ENCODE measurements at places on chromosomes 11 and 22.

- DNase-seq: no peak
Observed at GRCh38 chr11:32426192-32426591, 9.1 kb downstream of the WT1 start.

DNA sequence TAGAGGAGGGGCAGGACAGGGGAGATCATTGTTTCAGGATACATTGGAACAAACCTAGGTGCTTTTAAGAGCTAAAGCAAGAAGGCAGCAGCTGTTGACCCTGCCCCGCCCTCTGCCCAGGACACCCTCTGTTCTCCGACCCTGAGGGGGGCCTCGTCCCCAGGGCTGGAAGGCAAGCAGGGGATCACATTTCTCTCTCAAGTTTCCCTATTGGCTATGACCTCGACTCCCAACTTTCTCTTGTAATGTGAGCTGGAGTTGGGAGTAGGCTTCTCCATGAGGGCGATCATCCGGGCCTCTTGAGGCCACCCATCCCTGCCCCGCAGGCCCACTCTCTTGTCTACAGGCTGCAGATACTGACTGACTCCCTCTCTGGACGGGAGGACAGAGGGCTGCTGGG is 37.7 kb downstream of the DSCAML1 start:
- DNase-seq: no peak

DNA sequence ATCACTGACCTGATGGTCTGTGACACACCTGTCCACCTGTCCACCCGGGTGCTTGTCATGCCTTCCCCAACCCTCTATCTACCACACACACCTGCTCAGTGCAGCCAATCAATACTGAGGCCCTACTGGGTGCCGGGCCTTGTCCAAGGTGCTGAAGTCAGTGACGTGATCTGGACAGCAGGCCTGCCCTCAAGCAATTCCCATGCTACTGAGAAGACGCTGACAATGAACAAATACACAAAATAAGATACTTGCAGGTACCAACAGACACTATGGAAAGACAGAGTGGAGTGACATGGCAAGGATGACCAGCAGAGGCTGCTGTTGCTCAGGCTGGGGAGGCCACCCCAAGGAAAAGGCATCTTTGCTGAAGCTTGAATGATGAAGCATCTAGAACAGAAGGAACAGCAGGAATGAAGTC is 21.2 kb downstream of the PLAAT3 start:
- peak; percentile 45 for DNase-seq

DNA sequence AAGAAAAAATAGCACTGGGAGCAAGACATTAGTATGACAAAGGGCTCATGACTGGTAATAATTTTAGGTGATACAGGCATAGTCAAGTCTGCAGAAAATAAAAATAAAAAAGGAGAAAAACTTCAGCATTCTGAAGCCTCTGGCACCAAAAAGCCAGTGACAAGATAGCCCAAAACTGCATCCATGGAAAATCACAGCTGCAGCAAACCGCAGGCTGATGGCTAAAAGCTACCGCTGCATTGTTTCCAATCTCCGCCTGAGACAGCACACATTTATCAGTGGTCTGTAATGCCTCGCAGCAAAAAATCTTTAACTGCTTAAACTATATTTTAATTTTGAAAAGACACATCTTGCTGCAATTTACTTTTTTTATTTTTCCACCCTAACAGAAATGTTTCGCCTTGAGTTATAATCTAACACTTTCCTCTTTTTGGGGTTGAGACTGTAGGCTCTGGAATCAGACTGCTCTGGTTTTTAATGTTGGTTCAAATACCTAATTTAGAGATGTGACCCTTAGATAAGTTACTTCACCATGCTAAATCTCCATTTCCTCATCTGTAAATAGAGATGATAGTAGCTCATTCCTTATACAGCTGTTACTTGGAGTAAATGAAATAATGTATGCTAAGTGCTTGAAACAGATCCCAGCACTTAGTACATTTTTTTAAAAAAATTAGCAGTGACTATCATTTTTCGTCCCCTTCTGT is 42.0 kb upstream of the FIBIN start:
- no peak for DNase-seq

- DNase-seq: peak; percentile 13
Observed at GRCh38 chr11:133619973-133620372, 87.7 kb upstream of the OPCML start.

DNA sequence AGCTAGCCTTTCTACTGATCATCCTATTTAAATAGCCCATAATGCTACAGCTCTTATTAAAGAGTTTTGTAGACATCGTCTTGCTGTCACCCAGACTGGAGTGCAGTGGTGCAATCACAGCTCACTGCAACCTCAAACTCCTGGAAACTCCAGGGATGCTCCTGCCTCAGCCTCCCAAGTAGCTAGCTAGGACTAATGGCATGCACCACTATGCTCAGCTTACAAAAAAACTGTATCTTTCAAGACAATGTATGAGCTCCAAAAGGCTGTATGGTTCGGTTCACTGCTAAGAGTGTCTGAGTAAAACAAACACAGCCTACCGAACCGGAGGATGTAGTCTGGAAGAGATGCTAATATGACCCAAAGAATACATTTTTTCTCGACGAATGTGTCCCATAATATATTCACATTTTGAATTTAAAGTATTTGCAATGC is 2.6 kb downstream of the TAF1D start:
- DNase-seq: peak; percentile 30

GRCh38 chr11:72591785-72592502 is 82.3 kb downstream of the PDE2A start:
- DNase-seq: no peak

GRCh38 chr11:79066456-79067351 is 374.1 kb downstream of the TENM4 start:
- DNase-seq: peak; percentile 34

- peak; percentile 55 for DNase-seq
Observed at GRCh38 chr11:110148775-110149744, 55.9 kb downstream of the ZC3H12C start.

DNA sequence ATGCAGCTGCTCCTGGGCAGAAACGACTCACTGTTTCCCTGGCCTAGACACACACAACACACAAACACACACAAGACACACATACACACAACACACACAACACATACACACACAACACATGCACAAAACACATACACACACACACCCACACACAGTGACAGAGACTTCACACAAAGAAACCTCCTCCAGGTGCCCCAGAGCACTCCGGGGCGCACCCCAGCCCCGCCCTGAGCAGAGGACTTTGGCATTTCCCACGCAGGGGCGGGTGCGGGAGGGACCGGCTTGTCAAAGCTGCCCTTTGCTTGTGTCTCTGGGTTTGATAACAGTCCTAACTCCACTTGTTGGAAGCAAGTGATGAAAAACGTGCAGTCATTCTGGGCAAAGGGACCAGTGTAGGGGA is 6.5 kb downstream of the APOBEC3A start:
- no peak for DNase-seq

GRCh38 chr11:76455931-76456330 is 11.1 kb downstream of the EMSY start:
- no peak for DNase-seq

DNA sequence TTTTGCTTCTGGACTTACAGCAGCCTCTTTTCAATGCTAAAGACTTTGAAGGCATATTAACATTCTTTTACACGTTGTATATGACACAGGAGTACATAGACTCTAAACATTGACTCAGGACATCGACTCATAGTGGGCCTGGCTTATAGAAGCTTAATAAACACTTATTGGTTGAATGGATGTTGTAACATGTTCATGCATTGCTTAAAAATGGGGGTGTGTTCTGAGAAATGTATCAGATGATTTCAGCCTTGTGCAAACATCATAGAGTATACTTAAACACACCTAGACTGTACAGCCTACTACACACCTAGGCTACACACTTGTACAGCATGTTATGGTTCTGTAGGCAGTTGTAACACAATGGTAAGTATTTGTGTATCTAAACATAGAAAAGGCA is 17.9 kb downstream of the TTC17 start:
- peak; percentile 19 for DNase-seq

GRCh38 chr11:72807021-72807693 is 7.1 kb upstream of the ATG16L2 start:
- DNase-seq: no peak

DNA sequence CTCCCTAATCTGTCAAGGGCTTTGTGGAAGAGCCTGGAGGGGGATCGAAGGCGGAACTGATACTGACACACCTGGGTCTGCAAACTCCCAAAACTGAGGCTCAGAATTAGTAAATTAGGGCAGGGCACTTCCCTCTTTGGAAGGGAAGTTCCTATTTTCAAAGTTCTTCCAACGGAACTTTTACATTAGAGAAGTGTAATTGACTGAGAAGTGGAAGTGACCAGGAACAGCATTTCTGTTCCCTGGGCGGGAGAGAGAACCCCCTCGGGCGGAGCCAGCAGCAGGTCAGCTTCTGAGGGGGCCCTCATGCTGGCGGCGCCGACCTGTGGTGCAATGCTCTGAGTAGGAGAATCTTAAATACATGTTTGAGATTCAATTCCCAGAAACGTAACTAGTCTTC is 1.1 kb upstream of the CBL start:
- DNase-seq: no peak

DNA sequence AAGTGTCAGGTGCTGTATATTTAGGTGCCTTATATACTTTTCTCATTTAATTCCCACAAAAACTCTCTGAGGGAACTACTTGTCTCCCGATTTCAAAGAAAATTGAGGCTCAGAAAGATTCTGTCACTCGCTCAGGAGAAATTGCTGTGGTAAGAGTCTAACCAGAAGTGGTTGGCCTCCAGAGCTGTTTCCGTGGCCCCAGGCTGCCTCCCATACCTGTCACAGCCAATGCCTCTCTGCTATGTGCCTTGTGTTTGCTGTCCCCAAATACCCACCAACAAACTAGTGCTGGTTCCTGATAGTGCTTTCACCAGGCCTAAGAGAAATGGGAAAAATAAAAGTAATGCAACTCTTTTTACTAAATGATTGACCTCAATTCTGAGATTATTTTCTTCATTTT is 21.0 kb upstream of the TMEM86A start:
- DNase-seq: no peak

DNA sequence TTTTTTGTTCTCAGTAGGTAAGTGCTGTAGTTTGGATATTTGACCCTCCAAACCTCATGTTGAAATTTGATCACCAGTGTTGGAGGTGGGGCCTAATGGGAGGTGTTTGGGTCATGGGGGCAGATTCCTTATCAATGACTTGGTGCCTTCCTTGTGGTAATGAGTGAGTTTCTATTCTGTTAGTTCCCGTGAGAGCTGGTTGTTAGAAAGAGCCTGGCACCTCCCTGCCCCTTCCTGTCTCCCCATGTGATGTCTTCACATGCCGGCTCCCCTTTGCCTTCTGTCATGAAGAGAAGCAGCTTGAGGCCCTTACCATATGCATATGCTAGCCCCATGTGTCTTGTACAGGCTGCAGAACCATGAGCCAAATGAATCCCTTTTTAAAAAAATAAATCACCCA is 138.3 kb downstream of the TMEM135 start:
- no peak for DNase-seq

GRCh38 chr11:16895306-16895705 is 118.9 kb downstream of the PLEKHA7 start:
- peak; percentile 35 for DNase-seq

DNA sequence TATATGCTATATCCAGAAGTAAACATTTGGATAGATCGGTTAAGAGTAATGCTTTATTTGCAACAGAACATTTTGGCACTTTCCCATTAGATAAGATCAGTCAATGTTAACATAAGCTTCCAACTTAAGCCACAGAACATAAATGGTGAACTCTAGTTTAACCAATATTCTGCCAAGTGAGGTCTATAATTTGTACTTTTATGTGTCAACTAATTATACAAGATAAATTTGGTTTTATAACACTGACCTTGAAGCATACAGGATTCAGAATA is 23.5 kb upstream of the BLID start:
- no peak for DNase-seq

DNA sequence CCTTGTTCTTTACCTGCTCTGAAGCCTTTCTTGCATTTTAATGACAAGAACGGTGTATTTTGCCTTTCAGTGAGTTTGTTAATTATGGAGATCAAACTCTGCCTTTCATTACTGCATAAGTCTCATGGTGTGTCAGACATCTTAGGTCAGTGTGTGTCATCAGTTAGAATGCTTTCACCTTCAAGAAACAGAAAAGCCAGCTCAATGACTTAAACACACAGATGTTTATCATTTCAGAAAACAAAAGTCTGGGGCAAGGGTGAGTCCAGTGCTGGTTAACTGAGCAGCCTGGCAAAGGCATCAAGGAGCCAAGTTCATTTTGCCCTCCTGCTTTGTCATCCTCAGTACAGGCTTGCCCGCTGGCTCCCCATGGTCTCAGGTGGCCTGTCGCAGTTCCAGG is 54.5 kb downstream of the PACS1 start:
- DNase-seq: no peak

GRCh38 chr11:24556693-24557092 is 59.8 kb downstream of the LUZP2 start:
- DNase-seq: no peak

DNA sequence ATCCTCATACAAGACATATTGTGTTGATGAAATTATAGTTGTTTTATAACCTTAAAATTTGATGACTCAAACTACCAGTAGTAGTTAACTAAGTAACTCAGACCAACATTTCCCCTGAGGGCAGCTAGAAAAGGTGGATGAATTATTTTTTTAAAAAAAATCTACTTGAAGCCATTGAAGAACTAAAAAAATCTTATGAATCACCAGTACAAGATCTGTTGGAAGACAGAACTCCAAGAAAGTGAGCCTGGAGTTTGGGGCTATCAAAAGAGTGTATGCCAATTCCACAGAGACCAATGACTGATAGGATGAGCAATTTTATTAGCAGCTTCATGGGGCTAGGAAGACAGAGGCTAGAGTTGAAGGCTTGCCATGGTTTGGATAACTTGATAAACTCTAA is 72.4 kb downstream of the CYP2R1 start:
- DNase-seq: no peak

DNA sequence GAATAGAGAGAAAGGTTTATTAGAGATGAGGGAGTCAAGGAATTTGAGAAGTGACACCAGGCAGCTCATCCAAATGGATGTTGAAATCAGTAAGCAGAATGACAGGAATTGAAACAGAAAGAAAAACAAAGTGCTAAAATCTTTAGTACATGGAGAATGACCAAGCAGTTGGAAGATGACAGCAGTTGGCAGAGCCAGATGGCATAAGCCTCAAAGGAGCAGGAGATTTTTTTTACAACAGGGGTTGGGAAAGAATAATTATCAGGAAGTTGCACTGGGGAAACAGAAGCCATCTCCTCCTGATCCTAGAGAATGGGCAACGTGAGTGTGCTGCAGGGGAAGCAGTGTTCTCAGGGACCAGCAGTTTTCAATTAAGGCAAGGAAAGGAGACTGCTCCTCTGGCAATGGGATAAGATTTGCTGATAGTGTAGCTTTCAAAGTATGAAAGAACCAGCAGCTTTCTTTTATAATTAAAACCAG is 28.9 kb downstream of the RAB39A start:
- DNase-seq: no peak

DNA sequence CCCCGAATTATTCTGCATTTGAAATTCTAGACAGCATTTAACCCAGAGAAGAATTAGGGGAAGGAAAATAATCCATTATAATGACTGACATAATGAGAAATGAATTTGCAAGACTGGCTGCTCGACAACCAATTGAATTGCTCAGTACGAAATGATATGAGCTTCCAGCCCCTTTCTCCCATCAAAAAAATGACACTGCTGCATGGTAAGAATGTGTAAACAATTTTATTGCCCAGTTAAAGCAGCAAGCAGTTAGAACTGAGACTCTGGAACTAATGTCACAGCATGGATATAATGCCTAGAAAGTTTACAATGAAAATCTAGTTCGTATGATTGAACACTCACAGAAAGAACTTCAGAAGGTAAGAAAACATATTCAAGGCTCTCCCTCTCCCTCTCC is 24.7 kb upstream of the PCF11 start:
- no peak for DNase-seq

- no peak for DNase-seq
Observed at GRCh38 chr22:26485013-26485412, 1.3 kb downstream of the SRRD start.

GRCh38 chr11:78266451-78266850 is 77.7 kb downstream of the USP35 start:
- no peak for DNase-seq

Measured in astrocyte of the hippocampus (primary cell).